GM10248 (cell line): ENCODE measurements at places on chromosomes 1 and 21.

DNA sequence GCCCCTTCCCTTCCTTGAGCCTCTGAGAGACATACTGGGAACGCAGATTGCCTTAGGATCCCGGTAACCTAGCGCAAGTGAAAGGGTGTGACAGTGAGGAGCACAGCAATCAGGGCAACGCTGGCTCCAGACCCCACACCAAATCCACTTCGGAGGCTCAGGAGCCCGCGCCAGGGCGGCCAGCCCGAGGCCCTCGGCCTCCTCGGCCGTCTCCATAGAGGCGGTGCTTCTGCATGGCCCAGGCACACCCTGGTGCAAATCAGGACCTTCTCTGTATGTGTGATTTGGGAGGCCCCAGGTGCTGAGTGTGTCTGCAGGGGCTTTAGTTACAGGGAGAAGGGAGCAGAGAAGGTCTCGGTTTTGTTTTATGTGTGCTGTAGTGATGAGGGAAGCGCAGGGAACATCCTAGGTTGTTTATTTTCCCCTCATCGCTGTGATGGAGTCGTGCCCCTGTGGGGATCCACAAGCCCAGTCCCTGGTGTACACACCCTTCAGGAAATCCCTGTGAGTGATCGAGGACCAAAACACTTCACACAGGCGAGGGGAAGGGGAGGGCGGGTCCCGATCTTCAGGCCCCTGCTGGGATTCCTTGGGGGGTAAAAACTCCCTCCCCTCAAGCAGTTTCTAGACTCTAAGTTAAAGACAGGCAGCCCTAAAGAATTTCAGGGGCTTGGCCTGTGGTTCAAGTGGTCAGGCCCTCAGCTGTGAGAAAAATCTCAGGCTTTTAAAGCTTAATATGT lies 9.4 kb downstream of the KIAA1614 start:
- DNase-seq = no peak

GRCh38 chr1:202462342-202463076 lies 114.0 kb downstream of the PPP1R12B start:
- DNase-seq = no peak

DNA sequence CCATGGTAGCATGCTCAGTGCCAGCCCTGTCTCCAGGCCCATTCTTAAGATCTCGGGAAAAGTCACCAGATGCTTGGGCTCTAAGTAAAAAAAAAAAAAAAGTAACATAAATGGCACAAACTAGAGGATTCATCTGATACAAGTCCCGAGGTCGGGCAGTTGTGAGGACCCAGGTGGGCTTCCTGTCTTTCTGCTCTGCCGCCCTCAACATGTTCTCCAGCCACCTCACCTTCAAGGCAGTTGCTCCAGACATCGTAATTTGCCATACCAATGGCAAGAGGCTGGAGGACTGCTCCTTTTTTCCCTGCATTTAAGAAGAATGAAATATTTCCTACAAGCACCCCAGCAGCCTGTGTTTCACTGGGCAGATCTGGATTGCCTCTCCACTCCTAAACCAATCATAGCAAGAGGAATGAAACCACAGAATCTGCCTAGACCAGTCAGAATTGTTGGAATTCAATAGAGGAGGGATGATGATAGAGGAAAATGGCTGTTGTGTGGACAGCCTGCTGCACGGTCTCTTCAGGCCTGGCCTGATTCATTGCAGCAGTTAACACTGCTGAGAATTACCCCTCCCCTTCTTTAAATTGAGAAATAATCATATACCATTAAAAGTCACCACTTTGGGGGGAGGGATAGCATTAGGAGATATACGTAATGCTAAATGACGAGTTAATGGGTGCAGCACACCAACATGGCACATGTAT lies 5.4 kb downstream of the HMGN2 start:
- DNase-seq = no peak

GRCh38 chr1:44275296-44275962 lies 62.2 kb downstream of the DMAP1 start:
- DNase-seq = no peak

- no peak for DNase-seq
Observed at GRCh38 chr1:99005537-99005942, 879 bp upstream of the PLPPR5 start.

DNA sequence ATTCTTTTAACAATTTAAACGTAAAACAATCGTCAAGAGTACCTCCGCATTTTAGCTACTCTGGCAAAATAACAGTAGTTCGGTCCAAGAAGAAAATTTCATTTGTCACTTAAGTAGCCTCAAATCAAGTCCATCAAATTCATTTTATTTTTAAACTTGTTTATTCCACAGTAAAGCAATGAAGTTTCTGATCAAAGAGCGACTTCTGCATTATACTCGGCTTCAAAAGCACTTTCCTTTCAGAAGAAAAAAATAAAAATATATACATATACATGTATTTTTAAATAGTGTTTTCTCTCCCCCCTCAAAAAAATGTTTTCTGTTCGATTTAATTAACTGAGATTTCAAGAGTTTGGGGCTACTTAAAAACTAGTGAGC lies 115.0 kb downstream of the RERE start:
- no peak for DNase-seq

- no peak for DNase-seq
Observed at GRCh38 chr1:101033017-101033416, 7.4 kb upstream of the DPH5 start.

- no peak for DNase-seq
Observed at GRCh38 chr1:66383611-66384010, 150.3 kb upstream of the SGIP1 start.

- no peak for DNase-seq
Observed at GRCh38 chr1:46242918-46243317, 4.6 kb upstream of the RAD54L start.

DNA sequence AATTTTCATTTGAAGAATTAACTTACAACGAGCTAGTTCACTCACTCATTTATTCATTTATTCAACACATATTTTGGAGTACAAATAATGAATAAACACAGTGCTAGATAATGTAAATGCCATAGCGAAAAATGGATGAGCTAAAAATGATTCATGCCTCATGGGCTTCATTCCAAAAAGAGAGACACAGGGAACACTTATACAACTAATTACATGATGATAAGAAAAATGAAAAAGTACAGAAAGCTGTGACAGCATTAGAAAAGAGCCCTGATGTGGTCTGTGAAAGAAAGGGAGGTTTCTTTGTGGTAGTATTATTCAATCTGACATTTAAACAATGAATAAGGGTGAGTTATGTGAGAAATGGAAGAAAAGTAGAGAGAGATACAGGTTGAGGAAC lies 726.4 kb downstream of the AMY1C start:
- no peak for DNase-seq

DNA sequence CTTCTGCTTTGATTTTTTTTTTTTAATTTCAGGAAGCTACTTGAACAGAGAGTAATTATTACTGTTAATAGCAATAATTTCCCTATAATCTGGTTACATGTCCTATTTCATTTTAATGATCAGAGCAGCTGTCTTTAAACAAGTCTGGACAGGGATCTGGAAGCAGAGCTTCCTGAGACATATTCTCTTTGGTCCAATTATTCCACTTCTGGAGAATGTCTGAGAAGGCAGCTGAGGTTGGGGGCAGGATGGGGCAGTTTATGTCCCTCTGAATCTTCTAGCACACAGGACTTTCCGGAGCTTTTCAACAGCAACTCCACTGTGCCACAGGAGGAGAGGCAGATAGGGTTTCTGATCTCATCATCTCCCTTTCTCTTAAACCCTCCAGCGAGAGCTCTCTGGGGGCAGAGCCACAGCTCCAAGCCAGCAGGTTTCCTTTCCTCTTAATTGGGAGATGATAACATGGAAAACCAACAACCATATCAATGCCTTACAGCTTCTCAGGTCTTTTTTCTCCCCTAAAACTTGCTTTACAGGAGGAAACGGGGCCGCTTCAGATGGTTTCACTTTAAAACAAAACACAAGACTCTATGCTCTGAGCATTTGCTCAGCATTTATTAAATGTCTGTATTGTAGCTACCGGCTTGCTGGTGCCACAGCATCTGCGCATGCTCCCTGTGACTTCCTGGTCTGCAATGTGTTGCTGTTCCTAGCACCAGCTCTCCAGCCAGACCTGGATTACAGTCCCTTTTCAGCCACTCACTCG lies 425.7 kb upstream of the USP24 start:
- DNase-seq = peak; percentile 54

- no peak for DNase-seq
Observed at GRCh38 chr1:23651069-23651808, 40.4 kb upstream of the RPL11 start.

- DNase-seq = no peak
Observed at GRCh38 chr1:20143734-20144565, 4.8 kb downstream of the PLA2G2F start.

DNA sequence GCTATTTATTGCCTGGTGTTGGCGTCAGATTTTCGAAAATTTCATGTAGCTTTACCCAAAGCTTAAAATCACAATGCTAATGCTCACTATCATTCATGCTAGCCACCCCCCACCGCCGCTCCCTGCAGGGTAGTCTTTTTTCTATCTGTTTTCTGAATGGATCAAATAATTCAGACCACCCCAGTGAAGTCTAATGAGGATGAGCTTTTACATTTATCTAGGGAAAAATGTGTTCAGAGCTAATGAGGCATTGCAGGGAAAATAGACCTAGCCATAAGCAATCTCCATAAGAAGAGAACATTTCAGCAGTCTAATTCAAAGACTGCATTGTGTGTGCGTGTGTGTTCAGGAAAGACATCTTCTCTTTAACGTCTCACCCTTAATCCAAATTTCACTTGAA lies 533.0 kb upstream of the PRMT6 start:
- DNase-seq = no peak

DNA sequence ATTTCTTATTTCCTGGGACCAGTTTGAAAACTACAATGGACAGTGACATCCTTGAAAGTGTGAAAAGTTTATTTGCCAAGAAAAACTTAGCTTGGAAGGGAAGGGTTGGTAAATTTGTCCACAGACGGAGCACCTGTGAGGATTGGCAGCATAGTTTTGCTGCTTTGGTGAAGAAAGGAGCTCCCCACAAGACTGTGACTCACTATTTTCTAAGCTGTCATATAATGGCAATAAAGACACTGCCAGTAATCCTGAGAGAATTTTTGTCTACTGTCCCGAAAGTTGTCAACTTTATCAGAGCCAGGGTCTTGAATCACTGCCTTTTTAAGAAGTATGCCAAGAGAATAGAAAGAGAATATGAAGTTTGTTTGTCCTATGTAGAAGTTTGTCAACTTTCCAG lies 230.8 kb downstream of the NEGR1 start:
- no peak for DNase-seq

DNA sequence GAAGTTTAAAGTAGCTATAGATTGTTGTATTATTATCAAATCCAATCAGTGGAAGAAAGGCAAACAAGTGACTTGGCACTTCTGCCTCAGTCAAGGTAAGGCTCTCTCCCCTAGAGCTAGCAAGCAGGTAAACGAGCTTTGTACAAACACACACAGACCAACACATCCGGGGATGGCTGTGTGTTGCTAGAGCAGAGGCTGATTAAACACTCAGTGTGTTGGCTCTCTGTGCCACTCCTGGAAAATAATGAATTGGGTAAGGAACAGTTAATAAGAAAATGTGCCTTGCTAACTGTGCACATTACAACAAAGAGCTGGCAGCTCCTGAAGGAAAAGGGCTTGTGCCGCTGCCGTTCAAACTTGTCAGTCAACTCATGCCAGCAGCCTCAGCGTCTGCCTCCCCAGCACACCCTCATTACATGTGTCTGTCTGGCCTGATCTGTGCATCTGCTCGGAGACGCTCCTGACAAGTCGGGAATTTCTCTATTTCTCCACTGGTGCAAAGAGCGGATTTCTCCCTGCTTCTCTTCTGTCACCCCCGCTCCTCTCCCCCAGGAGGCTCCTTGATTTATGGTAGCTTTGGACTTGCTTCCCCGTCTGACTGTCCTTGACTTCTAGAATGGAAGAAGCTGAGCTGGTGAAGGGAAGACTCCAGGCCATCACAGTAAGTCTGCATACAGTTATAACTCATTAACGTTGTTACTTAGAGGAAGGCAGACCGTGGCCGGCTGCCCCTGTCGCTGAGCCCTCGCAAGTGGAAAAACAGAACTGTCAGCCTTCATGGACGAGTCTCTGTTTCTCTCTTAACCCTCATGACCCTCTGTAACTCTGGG lies at the start of gene PALMD:
Gene PALMD (plus strand): TSS at position 415 of the 833 bp plus-strand sequence. CDS start 205 bp downstream, at position 620.
- no peak for DNase-seq

- DNase-seq = no peak
Observed at GRCh38 chr1:8127171-8127641, 101.1 kb upstream of the ERRFI1 start.

DNA sequence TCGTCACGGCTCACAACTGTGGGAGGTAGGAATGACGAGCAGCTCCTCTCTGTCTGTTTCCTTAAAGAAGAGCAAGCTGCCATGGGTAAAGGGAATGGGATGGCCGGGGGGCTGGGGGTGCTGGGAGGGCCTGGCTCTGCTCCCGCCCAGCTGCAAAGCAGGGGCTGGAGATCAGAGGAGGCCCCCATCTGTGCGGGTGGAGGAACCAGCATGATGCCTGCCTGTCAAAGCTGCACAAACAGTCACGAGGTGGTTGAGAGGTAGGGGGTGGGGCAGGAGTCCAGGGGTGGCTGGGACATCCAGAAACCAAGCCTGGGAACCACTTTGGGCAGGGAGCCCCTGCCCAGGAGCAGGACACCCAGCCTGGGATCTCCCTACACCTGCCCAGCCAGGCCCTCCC lies 12.6 kb downstream of the SLC41A1 start:
- no peak for DNase-seq

DNA sequence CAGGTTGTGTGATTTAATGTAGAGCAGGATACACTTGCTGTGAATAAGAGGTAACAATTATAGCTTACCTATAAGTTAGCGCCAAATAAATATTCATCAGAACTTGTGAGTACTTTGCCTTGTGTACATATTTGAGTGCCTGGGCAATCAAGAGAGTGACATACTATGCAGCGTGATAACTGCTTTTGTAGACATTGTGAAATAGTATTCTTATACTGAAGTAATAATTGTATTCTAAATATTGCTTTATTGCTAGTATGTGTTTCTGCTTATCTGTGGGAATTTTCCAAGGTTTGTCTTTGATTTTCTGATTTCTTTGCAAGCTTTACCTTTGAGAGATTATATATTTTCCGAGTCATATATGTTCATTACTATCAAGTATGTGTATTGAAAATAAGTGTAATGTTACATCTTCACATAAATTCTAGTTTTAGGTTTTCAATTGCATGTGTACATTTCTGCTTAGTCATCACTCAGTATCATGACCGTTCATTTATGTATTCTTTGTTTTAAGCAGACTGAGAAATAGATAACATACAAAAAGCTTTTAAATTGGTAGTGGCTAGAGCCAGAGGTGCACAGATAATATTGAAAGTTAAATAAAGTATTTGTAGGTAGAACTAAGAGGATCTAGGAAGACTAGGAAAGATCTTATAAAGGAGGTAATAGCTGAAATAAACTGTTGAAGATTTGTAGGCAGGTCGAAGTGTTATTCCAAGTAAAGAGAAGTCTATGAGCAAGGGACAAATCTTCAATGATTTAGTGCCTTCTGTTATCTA lies 19.5 kb downstream of the USP25 start:
- DNase-seq = no peak

- DNase-seq = peak; percentile 84
Observed at GRCh38 chr21:46661211-46661625, 25.7 kb downstream of the PRMT2 start.

DNA sequence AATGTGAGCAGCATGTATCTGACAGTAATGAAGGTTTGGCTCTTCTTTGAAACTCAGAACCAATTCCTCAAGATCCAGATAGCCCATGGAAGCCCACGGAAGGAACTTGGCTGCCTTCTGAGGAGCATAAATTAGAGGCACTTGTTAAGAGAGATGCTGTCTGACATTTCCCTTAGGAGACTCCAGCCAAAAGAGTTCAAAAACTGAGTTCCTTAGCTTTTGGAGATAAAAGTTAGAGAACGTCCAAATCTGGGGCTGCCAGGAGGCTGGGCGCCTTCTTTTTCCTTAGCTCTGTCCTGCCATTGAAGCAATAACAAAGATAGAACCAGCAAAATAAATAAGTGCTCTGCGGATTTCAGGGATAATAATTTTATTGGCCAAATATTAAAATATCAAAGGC lies 439.6 kb upstream of the USP24 start:
- no peak for DNase-seq
